ENCODE measurements at places on chromosomes 11 and 22. TPM values are rescaled to one million over a fixed set of nuclear protein-coding genes. Genes with fewer than 3 reads are reported as not detected.

The FXYD2 gene
- total RNA-seq, result not detected

The GNAZ gene
- 2.0 TPM for total RNA-seq

The C11orf65 gene
- total RNA-seq, result 0.67 TPM

The FAM180B gene
- not detected for total RNA-seq

The DTX4 gene
- total RNA-seq, result 10.4 TPM

The CBX7 gene
- total RNA-seq, result 4.3 TPM

The DEUP1 gene
- not detected for total RNA-seq

The MS4A15 gene
- total RNA-seq, result not detected

The MYO18B gene
- 0.17 TPM for total RNA-seq

The XNDC1N gene
- total RNA-seq, result 9.7 TPM

The UBQLNL gene
- not detected for total RNA-seq

The MORC2 gene
- 24.4 TPM for total RNA-seq

The IGF2 gene
- not detected for total RNA-seq

The OR52N1 gene
- total RNA-seq, result not detected
